RPMI7951 (cell line): ENCODE measurements at places on chromosomes 5 and 9. TPM values are rescaled to one million over a fixed set of nuclear protein-coding genes. Genes with fewer than 3 reads are reported as not detected.

Gene GOLGA1
- 6.2 and 9.3 TPM in 2 replicates for total RNA-seq

Gene ADAMTS19
- not detected in 2 replicates for total RNA-seq

DNA sequence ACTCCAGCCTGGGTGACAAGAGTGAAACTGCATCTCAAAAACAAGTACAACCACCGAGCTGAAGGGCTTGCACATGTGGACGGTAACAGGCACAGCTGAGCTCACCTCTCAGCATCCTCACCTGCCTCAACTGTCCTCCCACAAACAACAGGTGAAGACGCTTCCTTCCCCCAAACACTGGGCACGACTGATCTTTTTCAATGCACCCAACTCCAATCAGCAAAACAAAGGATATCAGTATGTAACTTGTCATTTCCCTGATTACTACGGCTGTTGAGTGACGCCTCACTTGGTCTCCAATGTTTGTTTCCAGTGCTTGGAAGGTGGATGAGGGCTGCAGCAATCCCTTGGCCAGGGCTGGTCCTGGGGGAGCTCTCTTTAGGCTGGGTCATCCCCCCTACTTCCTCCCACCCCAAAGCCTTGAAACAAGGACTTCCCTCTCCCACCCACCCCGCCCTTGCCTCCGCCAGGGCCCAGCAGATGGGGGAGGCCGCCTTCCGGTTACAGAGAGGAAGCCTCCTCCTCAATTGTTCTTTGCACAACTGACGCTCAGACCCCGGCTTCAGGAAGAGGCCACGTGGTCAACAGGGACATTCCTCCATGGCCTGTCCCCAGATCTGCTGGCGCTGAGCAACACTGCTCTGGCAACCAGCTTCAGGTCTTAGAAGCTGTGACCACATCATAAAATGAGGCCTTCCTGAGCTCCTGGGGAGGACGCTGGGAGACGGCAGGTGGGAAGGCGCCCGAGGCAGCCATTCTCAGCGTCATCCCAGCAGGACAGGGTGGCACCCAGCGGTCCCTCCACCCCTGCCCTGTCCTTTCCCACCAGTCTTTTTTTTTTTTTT, 5.9 kb downstream of the FAM78A start:
- DNase-seq = no peak

GRCh38 chr9:117696154-117696553, 8.0 kb upstream of the TLR4 start:
- DNase-seq = no peak

DNA sequence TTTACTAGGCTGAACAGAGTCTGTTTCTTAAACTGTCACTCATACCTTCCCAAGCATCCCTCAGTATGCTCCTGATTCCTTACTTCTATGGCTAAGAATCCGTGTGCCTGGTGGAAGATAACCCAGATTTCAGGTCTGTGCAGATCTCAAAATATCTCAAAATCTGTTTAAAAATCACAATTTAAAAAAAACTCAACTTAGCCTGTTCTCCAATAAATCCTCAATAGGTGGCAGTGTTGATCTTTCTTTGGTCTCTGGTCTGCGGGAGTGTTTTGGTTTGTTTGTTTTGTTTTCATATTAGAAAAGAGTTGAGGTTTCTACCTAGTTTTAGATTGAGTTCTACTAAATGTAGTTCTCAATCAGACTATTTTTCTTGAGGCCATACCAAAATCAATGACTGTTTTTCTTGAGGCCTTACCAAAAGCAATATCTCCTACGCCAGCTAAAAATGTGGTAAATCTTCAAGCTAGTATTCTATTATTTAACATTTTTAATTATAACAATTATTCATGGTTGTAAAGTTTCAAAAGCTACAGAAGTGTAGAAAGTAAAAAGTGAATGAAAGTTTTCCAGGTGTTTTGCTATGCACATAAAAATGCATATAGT, 57.9 kb downstream of the TGFBR1 start:
- DNase-seq = peak; percentile 45

DNA sequence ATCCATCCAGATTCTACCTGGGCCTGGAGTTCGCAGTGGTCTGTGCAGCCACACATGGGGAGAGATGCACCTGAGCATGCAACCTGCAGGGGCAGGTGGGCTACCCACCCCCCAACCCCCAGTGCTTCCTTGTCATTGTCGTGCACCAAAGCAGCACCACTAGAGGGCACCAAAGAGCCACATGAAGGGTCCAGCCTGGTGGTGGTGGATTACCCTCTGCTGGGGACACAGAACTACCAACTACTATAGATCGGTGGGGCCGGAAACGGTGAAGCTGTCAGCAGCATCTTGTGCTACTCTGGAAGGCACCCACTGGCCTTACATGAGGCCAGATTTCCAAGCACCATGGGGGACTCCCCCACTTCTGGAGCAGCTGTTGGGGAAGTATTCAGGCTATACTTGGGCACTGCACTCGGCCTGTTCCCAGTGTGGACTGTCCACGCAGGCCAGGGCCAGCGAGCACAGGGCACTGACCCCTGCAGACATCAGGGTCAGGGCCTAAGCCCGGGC, 60.2 kb upstream of the TBC1D2 start:
- DNase-seq = peak; percentile 71

DNA sequence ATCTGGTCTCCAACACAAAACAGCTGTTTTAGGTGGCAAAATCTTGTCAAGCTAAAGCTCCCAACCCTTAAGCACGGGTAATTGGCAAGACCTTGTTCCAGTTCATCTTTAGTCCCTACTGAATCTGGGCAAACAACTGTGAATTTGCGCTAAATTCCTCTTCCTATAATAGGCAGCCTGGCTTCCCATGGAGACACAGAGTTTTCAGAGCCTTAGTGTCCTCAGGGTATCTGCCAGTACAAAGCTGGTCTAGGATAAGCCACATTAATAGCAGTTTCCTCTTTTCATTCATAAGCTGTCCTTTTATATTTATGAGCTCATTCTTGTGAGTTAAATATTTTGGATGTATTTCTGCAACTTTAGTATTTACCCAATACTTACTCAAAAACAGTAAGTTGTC, 59.5 kb downstream of the FGF10 start:
- peak; percentile 11 for DNase-seq

DNA sequence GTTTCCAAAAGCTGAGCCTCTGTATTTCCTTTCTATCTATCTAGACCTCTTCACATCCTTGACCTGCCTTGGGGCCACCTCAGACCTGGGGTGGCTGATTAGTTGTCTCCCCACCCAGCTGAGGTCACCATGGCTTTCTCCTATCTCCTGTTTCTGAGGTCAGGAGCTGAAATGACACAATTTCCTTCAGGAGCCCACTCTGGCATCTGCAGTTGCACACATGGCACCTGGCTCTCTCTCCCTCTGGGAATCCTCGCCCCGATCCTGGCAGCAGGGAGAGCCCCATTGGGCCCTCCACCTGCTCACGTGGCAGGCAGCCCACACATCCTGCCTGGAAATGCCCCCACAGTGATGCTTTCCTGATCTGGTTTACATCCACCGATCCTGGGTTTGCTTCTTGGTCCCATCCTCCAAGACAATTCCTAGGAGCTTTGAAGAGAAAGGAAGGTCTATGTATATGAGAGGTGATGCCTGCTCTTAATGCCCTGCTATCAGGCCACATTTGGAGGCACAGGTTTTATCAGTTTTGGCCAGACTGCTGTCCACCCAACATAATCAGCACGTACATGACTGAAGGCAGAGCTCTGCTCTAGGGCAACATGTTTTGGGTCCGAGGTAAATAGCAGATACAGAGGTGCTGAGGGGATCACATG, 53.7 kb downstream of the MARCHF3 start:
- no peak for DNase-seq

GRCh38 chr5:6737043-6737941, 24.1 kb downstream of the TENT4A start:
- no peak for DNase-seq
